Activated CD4-positive, CD25-positive, alpha-beta regulatory T cell (primary cell): ENCODE measurements at places on chromosomes 11 and 22.

DNA sequence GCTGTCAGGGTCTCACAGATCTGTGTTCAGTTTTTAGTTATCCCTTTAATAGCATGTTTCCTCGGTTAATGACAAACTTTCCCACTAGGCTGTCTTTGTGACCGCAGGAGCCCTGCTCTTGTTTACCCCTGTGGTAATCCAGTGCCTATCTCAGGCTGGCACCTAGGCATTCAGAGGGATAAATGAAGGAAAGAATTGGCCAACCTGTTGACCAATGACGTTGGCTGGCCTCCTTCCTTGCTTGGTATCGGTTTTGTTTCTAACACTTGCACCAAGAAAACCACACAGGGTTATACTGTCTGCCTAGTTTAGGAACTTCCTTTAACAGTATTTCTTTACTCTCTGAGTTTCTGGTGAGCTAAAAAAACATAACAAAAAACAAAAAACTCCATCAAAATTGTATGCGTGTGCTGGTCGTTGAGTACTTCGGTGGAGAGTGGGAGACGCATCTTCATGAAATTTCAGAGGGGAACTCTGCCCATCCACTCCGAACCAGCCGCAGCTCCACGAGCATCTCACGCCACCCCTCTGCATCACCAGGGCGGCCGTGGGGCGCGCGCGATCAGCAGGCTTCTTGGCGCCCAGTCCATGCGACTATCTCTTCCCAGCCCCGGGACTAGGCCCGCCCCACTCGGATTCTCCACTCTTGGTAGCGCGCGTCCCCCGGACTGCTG is 563 bp upstream of the ENDOD1 start:
- peak; percentile 76 for DNase-seq

GRCh38 chr11:93972790-93973189 is 48.4 kb upstream of the HEPHL1 start:
- no peak for DNase-seq

DNA sequence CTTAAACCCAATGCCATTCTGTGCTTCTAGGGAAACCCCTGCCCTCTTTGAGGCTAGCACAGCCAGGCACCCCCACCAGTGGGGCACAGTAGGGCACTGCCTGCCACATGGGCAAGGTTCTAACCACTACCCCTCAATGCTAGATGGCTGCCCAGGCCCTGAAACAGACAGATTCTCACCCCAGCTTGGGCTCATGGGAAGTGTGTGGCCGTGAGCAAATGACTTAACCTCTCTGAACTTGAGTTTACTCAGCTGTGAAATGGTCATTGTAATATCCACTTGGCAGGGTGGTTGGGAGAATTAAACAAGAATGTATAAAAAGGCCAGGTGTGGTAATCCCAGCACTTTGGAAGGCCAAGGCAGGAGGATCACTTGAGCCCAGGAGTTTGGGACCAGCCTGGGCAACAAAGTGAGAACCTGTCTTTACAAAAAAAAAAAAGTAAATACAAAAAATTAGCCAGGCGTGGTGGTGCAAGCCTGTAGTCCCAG is 22.4 kb downstream of the C22orf23 start:
- DNase-seq: no peak

DNA sequence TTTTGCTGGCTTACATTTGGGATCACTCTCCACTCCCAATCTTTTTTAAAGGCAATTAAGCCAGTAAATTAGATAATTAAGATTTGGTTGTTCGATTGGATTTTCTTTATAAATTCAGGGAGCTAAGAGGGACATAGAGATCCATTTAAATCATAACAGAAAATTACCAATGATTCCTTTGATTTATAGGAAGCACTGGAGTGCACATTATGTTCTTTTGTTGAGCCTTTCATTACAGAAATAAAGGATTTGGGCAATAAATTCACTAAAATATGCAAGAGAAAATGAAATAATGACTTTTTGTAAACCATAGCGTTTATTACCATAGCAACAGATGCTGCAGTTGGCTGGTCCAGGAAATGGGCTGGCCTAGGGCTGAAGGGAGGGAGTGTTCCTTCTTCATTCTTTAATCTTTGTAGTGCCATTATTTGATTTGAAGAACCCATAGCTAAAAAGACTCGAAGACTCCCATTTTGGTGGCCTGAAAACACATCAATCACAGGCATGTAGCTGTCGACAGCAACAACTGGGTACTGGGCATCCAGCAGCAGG is 73.0 kb downstream of the C2CD3 start:
- DNase-seq: no peak

DNA sequence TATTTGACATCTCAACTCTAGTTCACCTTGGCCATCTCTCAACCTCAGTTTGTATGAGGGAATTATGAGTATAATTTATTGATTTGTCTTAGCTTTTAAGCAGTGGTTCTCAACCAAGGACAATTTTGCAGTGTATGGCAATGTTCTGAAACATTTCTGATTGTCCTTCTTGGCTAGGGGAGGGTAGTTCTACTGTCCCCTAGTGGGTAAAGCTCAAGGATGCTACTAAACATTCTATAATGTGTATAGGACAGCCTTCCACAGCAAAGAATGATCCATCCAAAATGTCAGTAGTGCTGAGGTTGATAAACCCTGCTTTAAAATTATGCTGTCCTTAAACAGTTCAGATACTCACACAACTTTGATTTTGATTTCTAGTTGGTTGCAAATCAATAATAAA is 78.1 kb upstream of the ALKBH3 start:
- DNase-seq: no peak

GRCh38 chr11:47987310-47987709 is 7.0 kb downstream of the PTPRJ start:
- no peak for DNase-seq

DNA sequence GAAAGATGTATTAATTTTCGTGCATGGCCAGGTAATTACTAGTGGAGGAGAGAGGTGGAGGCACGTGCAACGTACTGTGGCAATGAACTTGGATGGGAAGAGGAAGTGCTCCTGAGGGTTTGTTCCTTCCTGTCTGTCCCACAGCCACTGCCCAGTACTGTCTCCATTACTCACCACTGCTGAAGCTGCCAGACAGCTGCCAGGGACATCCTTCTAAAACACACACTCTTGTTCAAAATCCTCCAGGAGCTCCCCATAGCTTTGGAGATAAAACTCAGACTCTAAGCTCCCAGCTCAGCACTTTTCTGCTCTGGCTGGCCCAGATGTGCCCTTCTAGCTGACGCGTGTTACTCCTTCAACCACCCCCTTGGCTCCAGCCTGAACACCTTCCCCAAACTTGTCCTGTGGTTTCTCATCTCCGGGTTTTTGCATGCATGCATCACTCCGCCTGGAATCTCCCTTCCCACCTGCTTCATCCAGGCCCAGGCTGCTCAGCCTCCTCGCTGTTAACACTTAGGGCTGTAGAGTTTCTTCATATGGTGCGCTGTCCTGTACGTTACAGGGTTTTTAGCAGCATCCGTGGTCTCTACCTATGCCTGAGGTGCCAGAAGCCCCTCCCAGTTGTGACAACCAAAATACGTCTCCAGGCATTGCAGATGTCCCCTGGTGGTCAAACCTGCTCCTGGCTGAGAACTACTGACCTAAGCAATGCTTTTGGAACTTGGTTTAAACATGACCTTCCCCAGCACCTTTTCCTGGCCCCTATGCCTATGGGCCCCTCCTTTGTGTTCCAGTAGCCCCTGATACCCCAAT is 69.5 kb downstream of the C11orf91 start:
- no peak for DNase-seq

- no peak for DNase-seq
These were observed 39.5 kb downstream of the XRRA1 start for GRCh38 chr11:74909385-74909784.

DNA sequence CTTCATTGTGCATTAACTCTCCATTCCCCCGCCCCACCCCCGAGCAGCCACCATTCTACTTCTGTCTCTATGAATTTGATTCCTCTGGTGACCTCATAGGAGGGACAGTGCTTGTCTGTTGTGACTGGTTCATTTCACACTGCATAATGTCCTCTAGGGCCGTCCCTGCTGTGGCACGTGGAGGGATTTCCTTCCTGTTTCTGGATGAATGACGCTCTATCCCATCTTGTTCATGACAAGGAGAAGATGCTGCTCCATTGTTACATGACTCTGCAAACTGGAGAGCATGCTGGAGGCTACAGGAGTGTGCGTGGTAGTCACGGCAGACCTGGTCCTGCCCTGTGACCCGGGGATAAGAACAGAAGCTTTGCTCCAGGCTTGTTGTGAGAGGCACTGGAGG is 61.3 kb downstream of the RTL6 start:
- DNase-seq: no peak

DNA sequence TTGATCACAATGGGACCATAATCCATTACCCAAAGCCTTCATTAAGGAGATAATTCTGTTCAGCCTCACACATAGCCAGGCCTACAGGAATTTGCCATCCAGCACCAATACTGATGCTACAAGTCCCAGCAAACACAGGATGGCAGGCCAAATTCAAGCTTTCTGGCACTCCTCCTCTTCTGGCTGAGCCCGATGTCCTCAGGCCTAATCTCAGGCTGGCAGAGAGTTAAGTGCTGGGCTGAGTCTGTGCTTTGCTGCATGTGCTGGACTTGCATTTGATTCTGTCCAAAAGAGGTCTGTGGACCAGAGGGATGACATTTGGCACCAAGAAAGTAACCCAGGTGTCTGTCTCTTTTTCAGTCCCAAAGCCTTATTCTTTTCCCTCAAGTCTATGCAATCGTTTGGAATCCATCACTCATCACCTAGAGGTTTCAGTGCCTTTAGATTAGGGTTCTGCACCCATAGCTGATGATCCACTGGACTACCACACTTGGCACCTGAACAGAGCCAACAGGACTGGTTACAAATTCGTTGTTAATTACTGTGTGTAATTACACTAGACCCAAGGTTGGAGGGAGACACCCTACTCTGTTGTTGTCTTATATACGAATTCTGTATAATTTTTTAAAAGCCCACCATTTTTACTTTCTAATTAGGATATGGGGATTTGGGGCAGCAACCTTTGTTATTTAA is 19.4 kb upstream of the LIN7C start:
- DNase-seq: no peak

- DNase-seq: no peak
These were observed 6.6 kb upstream of the OR6X1 start for GRCh38 chr11:123760894-123761293.

GRCh38 chr22:40634119-40634903 is 2.2 kb downstream of the MRTFA start:
- no peak for DNase-seq

GRCh38 chr11:66359662-66360087 is 11.9 kb downstream of the SLC29A2 start:
- DNase-seq: no peak

DNA sequence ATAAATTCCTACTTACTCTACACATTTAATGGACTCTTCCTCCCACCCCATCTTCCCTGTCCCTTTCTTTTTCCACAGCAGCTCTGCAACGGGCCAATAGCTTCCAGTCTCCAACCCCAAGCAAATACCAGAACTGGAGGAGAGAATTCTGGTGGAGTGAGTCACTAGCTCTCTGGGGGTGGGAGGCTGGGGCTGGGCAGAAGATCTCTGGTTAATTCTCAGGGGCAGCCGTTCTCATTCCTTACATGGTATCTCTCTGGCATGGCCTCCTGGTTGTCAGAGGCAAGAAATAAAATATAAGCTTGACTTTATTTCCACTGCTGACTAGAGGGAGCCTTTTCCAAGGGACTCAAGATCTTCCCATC is 90.4 kb upstream of the PARVA start:
- no peak for DNase-seq

DNA sequence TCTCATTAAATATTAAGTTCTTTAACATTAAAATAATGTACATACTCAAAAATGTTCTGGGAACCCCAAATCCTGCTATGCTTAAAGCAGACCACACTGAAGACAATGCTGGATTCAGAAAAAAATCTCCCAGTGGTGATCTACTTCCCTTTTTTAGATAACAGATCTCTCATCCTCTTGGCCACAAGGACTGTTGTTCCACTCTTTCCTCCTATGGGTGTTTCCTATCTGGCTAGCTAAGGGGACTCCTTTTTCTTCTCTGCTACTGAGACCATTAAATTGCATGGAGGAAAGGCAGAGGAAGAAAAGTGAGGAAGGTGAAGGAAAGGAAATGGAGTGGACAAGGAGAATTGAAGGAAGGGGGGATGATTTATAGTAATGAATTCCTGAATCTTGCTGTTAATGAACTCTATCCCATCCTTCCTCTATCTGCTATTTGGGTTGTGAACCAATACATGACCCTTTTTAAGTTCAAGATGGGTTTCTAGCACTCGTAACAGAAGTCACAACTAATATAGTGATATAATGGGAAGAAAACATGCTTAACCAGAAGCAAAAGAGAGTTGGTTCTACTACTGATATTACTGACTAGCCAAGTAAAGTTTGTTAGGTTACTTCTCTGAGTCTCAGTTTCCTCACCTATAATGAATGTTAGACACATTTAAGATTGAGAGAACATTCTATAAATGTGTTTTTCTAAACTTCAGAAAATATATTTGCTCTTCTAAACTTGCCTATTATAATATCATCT is 53.2 kb downstream of the PIK3C2A start:
- no peak for DNase-seq

- no peak for DNase-seq
These were observed 120.7 kb upstream of the SERPIND1 start for GRCh38 chr22:20653012-20653794.

- DNase-seq: no peak
These were observed 52.2 kb downstream of the PRDM10 start for GRCh38 chr11:129950101-129951091.

DNA sequence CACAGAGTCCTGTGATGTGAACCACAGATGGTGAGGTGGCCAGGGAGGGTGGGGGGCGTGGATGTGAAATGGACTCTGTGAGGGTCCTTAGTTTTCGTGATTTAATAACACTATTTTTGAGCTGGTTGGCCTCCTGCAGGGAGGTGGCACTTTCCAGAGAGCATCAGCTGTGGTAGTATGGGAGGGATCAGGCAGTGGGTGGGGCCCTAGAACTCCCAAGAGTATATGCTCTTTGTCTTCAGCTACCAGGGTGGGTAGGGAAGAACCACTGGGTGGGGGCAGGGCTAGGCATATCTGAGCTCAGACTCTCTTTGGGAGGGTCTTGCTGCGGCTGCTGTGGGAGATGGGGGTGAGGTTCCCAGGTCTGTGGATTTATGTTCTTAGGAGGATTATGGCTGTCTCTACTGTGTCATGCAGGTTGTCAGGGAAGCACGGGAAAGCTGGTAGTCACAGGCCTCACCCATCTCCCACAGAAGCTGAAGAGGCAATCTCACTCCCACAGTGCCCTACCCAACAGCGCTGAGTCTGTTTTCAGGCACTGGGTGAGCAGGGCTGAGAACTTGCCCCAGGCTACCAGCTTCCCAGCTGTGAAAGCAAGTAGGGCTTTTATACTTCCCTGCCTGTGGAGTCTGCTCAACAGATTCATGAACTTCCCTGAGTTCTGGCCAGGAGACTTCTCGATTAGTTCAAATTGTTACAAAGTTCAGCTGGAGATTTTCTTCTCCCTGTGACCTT is 47.9 kb upstream of the SNX19 start:
- DNase-seq: no peak

DNA sequence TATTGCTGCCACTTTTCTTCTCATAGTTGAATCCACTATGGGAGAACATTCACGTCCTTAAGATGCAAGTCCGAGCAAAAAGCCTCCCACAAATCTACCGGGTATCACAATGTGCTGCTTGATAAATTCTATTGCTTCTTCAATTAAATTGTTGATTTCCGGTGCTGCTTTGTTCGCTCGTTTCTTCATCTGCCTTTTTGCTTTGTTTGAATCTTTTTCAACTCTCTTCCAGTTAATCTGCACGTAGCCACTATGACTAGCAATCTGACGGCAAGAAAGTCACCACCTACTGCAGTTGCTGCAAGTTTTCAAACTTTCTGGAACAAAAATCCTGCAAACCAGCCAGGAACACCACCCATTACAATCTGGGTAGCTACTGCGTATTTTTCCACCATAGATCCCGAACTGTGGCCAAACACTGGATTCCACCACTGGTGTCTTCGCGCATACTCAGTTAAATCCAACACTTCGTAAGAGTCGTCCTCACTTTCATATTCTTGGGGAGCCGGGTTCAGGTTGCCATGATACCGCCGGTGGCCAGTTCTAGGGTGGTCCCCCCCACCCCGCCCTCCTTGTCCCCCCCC is 59.1 kb downstream of the CLMP start:
- DNase-seq: no peak
